ENCODE measurements at places on chromosomes 4 and X.

DNA sequence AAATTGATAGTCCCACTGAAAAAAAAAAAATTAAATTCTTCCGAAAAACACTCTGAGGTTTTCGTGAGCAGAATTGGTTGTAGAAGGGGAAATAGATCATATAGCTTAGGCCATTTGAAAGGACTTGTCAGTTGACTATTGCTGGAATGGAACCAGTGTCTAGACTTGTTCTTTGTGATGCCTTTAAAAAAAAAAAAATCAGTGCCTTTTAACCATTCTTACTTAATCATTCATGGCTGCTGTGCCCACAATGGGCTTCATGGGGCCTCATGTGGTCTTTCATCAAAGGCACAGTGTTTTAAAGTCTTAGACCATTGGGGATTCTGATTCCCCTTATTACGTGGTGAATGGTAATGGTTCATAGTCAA lies 139.3 kb downstream of the AFF1 start:
- no peak for DNase-seq

- DNase-seq: no peak
These were observed 295.2 kb upstream of the AGA start for GRCh38 chr4:177737387-177737940.

GRCh38 chrX:40325161-40325560 lies 227.4 kb upstream of the BCOR start:
- DNase-seq: no peak

DNA sequence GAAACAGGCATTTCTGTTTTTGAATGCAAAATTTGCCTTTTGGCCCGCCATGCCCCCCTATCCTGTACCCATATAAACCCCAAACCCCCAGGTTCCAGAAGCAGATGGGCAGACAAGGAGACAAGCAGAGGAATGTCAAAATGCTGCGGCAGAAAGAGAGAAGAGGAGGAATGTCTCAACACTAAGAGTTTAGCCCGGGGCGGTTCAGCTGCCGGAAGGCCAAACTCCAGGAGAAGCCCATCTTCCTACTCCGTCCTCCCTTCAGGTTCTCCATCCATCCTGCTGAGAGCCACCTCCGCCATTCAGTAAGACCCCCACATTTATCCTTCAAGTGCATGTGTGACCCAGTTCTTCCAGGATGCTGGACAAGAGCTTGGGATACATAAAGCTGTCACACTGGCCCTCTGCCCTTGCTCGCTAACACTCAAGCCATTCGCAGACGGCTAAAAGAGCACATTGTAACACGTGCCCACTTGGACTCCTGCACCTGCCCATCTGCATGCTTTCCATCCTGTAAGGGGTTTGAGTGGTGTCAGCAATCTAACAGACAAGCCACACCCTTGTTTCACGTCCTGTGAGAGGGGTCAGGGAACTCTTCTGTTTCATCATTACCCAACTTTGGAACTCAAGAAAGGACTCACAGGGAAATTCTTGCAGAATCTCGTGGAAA lies 31.3 kb downstream of the TLR10 start:
- no peak for DNase-seq

- no peak for DNase-seq
These were observed 146.2 kb upstream of the JADE1 start for GRCh38 chr4:128663325-128663724.

DNA sequence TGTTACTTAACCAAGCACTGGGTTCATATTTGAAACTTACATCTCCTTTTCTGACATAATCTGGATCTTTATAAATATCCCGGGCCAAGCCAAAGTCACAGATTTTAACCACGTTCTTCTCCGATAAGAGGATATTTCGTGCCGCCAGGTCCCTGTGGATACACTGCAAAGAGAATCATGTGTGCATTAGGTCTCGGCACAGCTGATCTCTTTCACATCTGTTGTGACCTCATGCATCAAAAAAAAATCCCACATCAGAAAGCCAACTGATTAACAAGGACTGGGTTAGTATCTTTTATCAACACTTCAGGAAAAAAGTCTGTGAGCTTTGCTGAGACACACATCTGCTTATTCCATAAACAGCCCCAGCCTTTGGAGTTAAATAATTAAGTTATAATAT lies 35.5 kb downstream of the KDR start:
- no peak for DNase-seq

- DNase-seq: no peak
These were observed 16.0 kb downstream of the TNMD start for GRCh38 chrX:100600758-100601157.

GRCh38 chr4:74098427-74098994 lies 484 bp downstream of the CXCL2 start:
- no peak for DNase-seq

- DNase-seq: no peak
These were observed 143.1 kb downstream of the PALLD start for GRCh38 chr4:168639914-168640313.

DNA sequence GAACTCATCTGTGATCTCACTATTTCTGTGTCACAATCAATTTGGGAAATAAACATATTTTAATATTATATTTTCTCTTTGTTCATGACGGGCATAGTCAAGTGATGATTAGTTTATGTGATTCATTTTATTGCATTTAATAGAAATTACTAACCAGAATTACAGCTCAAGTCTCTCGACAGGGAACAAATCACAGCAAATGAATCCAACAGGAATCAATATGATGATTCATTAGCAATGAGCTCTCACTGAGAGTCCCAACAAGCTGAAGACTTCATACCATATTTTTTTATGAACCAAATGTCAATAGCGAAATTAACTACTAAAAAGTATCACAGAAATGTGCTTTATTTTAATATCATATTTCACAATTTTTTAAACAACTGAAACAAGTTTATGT lies 649.7 kb downstream of the GRID2 start:
- DNase-seq: no peak

DNA sequence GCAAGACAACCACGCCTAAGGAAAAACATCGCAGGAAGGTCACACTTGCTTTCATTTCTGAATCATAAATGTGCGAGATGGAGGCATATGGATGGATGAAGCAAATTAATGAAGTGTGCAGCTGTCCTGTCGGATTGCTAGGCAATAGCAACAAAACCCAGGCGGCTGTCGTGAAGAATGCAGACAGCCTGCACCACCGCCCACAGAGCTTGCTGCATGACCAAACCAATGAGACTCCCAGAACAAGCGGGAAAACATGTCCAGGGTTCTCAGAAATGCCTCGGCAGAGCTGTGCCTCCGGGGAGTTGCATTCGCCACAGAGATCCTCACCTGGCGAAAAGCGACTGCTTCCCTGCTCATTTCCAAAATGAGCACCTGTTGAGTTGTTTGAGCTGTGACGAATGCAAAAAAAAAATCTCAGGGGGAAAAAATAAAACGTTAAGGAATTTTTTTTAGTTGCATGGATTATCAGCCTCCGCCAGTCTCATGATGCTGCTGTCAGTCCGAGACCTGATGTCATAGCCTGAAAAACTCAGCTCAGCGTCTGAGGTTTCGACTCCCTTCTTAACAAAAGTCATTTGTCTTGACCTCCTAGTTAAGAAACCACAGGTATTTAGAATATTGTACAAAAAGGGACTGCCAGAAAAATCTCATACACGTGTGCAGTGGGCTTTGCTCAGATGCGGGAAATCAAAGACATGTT lies 155.5 kb upstream of the MXRA5 start:
- DNase-seq: peak; percentile 92

DNA sequence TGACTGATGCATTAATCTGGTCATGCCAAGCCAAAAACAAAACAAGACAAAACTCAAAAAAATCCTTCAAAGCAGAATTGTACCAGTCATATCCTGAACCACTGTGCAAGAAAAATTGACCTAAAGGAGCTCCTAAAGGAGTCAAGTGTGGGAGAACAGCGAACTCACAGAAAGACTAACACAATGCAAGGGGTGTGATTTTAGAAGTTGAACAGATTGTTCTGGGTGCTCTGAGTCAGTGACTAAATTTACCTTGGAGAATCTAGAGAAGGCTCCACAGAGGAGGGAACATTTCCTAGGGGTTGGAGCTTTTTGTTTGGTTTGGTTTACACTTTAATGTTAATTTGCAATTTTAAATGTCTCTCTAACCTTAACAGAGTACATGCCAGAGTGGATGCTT lies 48.9 kb upstream of the PHF8 start:
- peak; percentile 31 for DNase-seq

- no peak for DNase-seq
These were observed 5.2 kb downstream of the TSPYL2 start for GRCh38 chrX:53087388-53087831.

- no peak for DNase-seq
These were observed 46.2 kb downstream of the PCDH19 start for GRCh38 chrX:100363896-100364295.

- no peak for DNase-seq
These were observed 606.2 kb downstream of the KLHL13 start for GRCh38 chrX:117510453-117510852.

DNA sequence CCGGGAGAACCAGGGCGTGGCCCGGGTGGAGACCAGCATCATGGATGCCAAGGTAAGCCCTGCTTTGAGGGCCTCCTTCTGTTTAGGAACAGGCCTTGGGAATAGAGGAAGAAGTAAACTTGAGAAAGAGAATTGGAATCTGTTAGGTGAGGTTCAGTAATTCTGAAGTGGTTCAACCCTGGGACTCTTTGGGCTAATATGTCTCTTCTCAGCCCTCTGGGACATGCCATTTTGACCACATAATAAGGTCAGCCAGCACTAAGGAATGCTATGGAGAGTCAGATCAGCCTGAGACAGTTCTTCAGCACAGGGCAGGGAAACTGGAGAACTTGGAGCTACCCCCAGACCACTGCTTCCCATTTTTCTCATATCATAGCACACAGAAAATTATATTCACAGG lies 63.3 kb upstream of the PRPS1 start:
- peak; percentile 69 for DNase-seq

GRCh38 chr4:128299848-128300247 lies 12.2 kb upstream of the PGRMC2 start:
- no peak for DNase-seq

DNA sequence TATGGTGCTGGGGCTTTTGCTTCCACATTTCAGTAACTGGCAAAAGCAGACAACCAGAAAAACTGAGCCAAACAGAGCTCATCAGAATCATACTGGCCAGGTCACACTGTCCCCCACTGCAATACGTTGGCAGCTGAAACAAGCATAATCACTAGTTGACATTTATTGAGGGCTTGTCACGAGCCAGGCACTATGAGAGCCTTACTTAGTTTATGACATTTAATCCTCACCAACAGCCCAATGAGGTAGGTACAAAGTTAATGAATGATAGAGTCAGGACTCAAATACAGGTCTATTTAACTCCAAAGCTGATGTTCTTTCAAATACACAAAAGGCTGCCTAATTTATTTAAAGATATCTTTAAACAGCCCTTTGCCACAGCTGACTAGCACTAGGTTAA lies 174.0 kb upstream of the MBNL3 start:
- no peak for DNase-seq

DNA sequence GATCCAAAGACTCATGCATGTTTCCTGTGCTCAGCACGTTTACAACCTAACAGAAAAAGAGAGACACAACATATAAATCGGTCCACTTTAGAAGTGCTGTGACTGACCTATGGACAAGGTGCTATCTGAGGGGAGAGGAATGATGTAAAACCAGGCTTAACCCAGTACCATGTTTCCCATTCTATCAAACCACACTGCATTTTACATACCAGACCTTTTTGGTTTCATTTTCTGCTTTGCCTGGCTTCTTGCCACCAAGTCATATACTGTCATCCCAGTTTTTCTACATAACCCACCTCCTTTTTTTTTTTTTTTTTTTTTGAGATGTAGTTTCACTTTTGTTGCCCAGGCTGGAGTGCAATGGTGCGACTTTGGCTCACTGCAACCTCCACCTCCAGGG lies 82.2 kb downstream of the KLF8 start:
- DNase-seq: no peak

GRCh38 chr4:95742872-95743271 lies 97.0 kb upstream of the PDHA2 start:
- DNase-seq: no peak

GRCh38 chr4:82898322-82899243 lies 2.0 kb upstream of the THAP9 start:
- DNase-seq: peak; percentile 68

DNA sequence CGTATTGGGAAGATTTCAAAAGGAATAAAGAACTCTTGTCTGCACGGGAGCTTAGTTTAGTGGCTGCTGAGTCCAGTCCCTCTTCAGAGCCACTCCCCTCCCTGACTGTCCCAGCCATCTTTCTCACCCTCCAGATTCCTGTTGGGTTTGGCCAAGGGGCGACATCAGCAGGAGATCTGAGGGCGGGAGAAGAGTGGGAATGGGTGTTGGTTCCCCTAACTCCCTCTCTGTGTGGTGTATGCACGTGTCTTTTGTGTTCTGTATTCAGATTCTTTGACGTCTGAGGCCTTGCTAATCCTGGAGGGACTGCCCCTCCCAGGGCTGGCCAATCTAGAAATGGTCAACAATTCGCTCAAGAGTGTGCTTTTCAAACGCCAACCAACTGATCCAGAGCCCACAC lies 37.4 kb downstream of the CYTL1 start:
- no peak for DNase-seq

DNA sequence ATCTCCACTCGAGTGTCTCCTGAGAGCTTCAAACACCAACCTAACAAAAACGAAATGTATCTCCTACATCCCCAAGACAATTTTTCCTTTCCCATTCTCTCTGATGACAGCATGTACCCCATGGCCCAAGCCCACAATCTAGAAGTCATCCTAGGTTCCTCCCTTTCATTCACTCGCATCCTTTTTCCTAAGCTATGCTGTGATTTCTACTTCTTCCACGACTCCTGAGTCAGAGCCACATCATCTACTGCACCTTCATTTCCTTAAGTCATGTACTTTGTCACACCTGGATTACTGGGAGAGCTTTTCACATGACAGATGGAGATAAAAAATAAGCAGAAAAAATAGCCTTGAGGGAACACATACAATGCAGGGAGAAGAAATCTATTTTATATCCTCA lies 20.1 kb downstream of the C4orf36 start:
- DNase-seq: no peak

DNA sequence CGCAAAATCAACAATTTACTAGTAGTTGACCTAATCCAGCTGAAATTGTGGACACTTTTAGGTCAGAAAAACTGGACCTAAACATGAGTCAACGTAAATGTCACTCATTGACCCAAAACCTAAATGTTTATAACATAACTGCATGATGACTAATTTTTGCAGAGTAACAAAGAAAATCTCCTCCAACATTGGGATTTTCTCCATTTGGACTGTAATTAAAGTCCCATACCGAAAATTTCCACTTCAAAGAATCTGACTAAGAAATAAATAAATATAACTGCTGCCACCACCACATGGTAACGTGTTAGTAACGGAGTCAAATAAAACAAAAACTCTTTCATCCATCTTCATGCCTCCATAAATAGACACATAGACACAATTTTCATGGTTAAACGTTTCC lies 1.9 kb downstream of the ADGRA3 start:
- DNase-seq: peak; percentile 43

DNA sequence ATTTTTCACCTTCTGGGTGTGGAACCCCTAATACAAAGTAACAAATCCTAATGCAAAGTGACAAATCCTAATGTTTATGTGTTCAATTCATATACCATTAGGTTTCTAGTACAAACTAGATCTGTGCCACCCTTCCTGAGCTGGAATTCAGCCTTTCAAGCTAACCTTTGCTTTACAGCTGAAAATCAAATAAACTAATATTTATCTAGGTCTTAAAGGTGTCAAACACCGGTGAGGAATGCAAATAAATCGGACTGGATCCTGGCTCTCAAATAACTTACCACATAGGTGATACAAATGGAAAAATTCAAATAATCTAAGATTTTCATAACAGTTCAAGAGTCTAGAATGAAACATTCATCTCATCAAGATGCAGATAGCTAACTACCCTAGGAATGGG lies 11.6 kb downstream of the IRF2 start:
- no peak for DNase-seq

Measured in myocyte (in vitro differentiated cells).